ENCODE measurements at places on chromosomes 3 and 15.
A peak's percentile ranks its signal among the peaks of the same experiment; 100 is the strongest.

DNA sequence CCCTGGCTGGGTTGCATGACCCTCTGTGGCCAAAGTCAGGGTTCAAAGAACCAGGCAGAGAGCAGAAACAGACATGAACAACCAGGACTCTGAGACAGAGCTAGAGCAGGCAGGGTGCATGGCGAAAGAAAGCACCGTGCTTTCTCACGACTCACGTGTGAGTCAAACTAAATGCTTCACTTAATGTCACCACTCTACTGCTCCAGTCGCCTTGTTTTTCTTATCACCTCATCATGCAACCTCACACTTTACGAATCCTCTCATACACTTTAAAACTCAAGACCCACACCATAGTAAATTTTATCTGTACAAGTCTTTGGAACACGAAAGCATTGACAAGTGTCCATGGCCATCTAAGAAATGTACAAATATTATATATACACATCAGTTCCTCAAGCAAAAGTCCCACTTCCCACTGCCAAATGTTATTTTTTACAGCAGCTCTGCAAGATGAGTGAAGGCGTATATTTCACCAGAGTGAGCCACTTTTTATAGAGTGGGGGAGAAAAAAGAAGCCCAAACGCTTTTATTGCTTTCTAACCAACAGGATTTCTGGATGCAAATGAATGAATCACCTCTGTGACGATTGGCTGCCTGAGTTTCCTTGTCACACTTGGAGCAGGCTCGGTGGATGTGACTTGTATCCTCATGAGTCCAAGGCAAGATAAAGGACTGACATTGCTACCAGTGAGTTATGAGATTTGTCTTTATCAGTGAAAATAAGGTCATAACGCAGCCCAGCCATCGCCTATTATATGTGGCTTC is 16.0 kb upstream of the MEGF11 start:
- H3K4me3 ChIP-seq, result no peak overlapping the region
- H3K27ac ChIP-seq, result no peak overlapping the region
- peaks cover 13% of the 10 kb centered on the region for H3K27me3 ChIP-seq
- peaks cover 1% of the 10 kb centered on the region for H3K4me1 ChIP-seq
- no peak for DNase-seq

DNA sequence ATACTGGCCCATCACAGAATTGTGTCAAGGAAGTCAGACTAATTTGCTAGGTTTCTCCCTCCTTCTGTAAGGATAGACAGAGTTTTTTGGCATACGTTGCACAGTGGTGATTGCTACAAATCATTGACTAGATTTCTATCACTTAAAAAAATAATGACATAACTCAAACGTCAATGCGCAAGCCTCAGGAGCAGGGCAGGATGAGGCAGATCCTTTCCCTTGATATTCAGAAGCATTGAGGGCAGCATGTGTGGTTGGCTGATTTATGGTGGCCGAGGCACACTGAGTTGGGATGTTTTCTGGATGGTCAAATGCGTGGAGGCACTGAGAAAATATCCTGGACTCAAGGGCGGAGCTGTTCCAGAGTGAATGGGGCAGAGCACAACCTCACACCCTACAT is 14.4 kb downstream of the THSD4 start:
- no peaks in the 10 kb centered on the region for H3K27me3 ChIP-seq
- H3K4me3 ChIP-seq, result no peak overlapping the region
- no peaks in the 10 kb centered on the region for H3K36me3 ChIP-seq
- H3K27ac ChIP-seq, result no peak overlapping the region
- no peak for DNase-seq

DNA sequence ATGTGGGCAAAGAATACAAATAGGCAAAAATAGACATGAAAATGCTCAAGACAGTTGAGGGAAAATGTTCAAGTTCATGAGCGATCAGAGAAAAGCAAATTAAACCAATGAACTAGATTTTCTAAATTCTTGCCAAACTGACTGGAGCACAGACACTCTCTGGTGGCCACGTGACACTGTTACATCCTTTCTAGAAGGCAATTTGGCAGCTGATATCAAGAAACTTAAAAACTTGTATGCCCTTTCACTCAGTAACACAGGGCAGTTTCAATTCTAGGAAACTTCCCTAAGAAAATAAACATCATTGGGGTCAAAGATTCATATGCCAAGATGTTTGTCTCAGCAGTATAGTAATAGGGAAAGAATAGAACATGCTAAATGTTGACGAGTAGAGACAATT is 52.2 kb downstream of the ABHD5 start:
- H3K4me1 ChIP-seq, result no peaks in the 10 kb centered on the region
- no peak overlapping the region for H3K27ac ChIP-seq
- H3K27me3 ChIP-seq, result peaks cover 6% of the 10 kb centered on the region
- no peak overlapping the region for H3K4me3 ChIP-seq

DNA sequence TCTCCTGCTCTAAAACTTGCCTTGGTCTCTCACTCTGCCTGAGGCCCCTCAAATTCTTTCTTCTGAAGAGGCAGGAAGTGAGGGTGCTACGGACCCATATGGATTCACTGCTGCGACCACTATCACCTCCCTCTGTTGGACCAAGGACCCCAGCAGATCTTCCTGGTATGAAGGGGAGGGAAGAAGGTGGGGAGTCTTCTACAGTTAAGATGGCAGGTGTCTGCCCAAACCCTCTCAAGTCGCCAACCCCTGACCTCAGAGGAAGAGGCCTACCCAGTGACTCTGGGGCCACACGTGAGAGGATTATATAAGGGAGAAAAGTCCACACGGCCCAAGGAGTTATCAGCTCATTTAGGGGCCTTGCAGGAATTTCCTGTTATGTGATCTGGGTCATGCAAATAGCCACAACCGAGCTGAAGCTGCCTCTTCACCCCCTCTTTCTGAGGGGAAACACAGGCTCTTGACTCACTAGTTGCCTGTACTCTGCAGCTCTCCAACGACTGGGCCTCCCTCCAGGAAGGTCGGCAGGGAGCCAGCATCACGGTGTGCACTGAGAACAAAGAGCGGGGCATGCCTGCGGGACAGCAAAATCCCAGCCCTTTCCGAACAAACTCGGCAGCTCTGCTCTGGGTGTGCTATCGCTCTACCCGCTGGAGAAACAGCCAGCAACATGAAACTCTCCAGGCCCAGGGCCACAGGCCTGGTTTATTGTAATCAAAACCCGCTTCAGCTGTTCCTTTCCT is 116.0 kb downstream of the XXYLT1 start:
- peaks cover 5% of the 10 kb centered on the region for H3K36me3 ChIP-seq
- DNase-seq, result no peak
- peak overlapping the region; percentile 67 for H3K27ac ChIP-seq

GRCh38 chr3:49013113-49013737 is 5.2 kb downstream of the DALRD3 start:
- DNase-seq, result no peak
- H3K27ac ChIP-seq, result no peak overlapping the region
- H3K4me1 ChIP-seq, result peaks cover 36% of the 10 kb centered on the region
- no peak overlapping the region for H3K4me3 ChIP-seq
- H3K36me3 ChIP-seq, result peaks cover 41% of the 10 kb centered on the region

DNA sequence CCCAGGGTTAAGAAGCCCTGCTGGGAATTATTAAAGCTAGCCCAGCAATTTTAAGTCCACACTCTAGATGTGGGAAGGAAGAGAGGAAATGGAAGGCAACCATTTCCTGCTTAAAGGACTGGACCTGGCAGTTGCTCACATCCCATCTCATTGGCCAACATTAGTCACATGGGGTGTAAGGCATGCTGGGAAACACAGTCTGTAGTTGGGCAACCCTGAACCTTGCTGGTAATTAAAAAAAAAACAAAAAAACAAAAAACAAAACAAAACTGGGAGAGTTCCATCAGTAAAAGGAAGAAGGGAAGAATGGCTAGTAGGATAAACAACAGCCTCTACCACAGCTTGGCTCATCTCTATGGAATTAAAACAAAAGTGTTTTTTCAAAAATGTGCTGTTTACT is 136.0 kb downstream of the VGLL4 start:
- H3K27me3 ChIP-seq, result no peaks in the 10 kb centered on the region
- no peak for DNase-seq
- H3K27ac ChIP-seq, result no peak overlapping the region
- H3K4me3 ChIP-seq, result no peak overlapping the region

DNA sequence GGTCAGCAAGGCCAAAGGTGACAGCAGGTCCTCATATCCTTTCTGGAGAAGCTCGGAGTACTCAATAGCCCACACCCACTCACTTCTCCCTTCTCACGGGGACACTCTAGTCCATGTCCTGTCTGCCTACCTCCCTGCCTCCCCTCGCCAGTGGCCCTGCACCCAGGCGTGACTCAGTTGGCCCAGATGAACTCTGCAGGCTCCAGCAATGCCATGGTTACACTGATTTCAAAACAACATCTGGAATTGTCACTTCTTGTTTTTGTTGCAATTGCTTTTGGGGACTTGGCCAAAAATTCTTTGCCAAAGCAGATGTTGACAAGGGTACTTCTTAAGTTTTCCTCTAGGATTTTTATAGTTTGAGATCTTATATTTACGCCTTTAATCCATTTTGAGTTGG is 13.0 kb downstream of the IL16 start:
- H3K36me3 ChIP-seq, result no peaks in the 10 kb centered on the region
- H3K27ac ChIP-seq, result no peak overlapping the region
- H3K4me1 ChIP-seq, result no peaks in the 10 kb centered on the region
- no peak for DNase-seq

DNA sequence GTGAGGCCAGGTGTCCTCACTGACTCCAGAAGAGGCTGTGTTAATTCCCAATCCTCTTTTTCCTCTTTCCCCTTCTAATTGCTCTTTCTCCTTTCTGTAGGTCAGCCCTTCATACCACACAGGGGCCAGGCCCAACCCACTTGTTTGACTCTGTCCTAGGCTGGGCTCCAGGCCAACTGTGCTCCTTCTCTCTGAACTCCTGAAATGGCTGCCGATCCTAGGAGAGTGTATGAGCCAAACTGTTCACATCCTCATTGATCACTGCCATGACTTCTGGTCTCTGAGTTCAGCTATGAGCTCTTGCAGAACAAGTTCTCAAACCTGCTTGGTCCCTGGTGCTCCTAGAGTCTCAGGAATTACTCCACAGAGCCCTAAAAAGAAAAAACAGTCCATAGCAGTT is 145.1 kb downstream of the VGLL4 start:
- H3K36me3 ChIP-seq, result peaks cover 4% of the 10 kb centered on the region
- no peaks in the 10 kb centered on the region for H3K27me3 ChIP-seq
- DNase-seq, result no peak
